H9 (cell line): ENCODE measurements at places on chromosomes 6 and 20.

DNA sequence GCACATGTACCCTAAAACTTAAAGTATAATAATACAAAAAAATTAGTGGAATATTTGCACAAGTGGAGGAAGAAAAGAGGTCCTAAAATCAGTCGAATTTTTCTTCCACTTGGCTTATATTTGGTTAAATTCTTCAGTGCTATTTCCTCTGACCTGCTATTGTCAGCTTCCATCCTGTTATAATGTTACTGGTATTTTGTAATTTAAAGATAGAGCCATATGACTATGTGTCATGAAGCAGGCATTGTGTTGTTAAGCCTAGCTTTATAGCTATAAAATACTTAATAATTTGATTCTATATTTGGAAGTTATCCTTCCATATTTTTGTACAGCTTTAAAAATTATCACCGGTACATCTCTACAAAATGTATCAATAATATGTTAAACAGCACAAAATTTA is 455.9 kb upstream of the MARCKS start:
- no peaks in the 10 kb centered on the region for H3K4me1 ChIP-seq
- no peak overlapping the region for H3K4me3 ChIP-seq
- no peak for DNase-seq
- no peak overlapping the region for H3K27ac ChIP-seq

GRCh38 chr20:5933802-5934436 is 16.4 kb downstream of the TRMT6 start:
- no peak overlapping the region for H3K27ac ChIP-seq
- DNase-seq = no peak
- no peaks in the 10 kb centered on the region for H3K27me3 ChIP-seq
- H3K36me3 ChIP-seq = no peaks in the 10 kb centered on the region; the same call in 2 of the 3 replicates

DNA sequence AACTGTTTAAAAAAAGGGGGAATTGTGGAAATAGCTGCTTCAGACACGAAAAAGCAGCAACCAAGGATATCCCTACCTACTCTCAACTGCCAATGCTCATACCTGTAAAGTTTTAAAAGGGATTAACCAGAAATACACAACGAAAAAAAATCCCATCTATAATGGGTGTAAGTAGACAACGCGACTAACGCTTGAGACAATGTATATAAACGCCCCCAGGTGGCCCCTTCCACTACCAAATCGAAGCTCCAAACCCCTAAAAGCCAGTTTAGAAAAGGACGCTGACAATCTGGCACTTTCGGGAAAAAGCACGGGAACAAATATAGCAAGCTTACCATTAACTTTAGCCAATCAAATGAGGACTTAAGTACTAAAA is 94.5 kb upstream of the BTN3A2 start:
- H3K27me3 ChIP-seq = no peaks in the 10 kb centered on the region
- no peak for DNase-seq

DNA sequence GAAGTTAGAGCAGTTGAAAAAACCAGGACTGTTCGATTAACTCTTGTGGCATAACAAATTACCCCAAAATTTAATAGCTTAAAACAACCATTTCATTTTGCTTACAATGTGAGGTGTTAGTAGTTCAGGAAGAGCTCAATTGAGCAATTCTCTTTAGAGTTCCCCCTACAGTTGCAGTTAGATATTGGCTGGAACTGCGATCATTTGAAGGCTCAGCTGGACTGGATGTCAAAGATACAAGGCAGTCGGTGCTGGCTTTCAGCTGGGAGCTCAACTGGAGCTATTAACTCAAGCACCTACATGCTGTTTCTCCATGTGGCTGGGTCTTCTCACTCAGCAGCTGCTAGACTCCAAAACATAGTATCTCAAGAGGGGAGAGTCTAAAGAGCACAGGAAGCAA is 96.0 kb upstream of the LOC128125822 start:
- H3K27ac ChIP-seq = no peak overlapping the region
- no peaks in the 10 kb centered on the region for H3K4me1 ChIP-seq
- peak; percentile 28 for DNase-seq
- H3K36me3 ChIP-seq = no peaks in the 10 kb centered on the region; the same call in 2 of the 3 replicates
- H3K4me3 ChIP-seq = no peak overlapping the region

- no peaks in the 10 kb centered on the region for H3K27me3 ChIP-seq
- H3K27ac ChIP-seq = no peak overlapping the region
- no peaks in the 10 kb centered on the region for H3K4me1 ChIP-seq
- no peaks in the 10 kb centered on the region for H3K36me3 ChIP-seq
- H3K4me3 ChIP-seq = no peak overlapping the region
- no peak for DNase-seq
Measured at GRCh38 chr6:168049277-168049676, 29.7 kb downstream of the FRMD1 start.

DNA sequence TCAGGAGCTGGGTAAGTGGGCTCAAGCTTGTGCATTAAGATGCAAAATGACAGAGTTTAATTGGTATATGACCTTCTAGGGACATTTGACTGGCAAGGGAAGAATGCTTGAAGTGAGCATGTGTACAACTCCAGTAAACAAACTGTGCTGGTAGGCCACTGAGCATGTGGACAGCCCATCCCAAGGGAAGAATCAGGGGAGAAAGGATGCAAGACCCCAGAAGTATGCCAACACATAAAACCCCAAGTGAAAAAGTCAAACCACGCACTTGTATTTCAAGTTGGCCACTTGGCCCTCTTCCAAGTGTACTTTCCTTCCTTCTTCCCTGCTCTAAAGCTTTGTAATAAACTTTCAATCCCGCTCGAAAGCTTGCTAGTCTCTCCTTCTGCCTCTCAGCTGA is 10.4 kb upstream of the THBD start:
- no peak overlapping the region for H3K4me3 ChIP-seq
- H3K36me3 ChIP-seq = no peaks in the 10 kb centered on the region
- H3K27ac ChIP-seq = no peak overlapping the region
- H3K27me3 ChIP-seq = no peaks in the 10 kb centered on the region

DNA sequence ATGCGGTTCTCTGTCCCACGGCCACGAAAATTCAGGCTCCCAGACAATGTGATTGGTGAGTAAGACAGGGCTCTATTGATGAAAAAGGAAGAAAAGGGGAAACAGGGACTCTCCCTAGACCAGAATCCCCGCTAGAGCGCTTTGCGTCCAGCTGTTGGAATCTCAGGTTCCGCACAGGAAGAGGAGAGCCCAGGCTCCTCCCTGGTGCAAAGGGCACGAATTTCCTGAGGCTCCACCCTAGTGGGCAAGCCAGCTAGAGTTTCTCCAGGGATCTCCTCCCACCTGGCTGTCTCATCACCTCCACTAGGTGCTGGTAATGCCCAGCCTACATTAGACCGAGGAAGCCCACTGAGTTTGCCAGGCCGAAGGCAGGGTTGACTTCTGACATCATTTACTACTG is 135.9 kb upstream of the SOX4 start:
- no peaks in the 10 kb centered on the region for H3K36me3 ChIP-seq
- H3K27ac ChIP-seq = no peak overlapping the region
